ENCODE measurements at places on chromosomes 2 and 18. TPM values are rescaled to one million over a fixed set of nuclear protein-coding genes. Genes with fewer than 3 reads are reported as not detected.

The HES6 gene
- total RNA-seq, result 5.3 TPM

The PRSS56 gene
- total RNA-seq, result not detected

The KANSL3 gene
- 18.5 TPM for total RNA-seq

The IL36A gene
- total RNA-seq, result not detected

DNA sequence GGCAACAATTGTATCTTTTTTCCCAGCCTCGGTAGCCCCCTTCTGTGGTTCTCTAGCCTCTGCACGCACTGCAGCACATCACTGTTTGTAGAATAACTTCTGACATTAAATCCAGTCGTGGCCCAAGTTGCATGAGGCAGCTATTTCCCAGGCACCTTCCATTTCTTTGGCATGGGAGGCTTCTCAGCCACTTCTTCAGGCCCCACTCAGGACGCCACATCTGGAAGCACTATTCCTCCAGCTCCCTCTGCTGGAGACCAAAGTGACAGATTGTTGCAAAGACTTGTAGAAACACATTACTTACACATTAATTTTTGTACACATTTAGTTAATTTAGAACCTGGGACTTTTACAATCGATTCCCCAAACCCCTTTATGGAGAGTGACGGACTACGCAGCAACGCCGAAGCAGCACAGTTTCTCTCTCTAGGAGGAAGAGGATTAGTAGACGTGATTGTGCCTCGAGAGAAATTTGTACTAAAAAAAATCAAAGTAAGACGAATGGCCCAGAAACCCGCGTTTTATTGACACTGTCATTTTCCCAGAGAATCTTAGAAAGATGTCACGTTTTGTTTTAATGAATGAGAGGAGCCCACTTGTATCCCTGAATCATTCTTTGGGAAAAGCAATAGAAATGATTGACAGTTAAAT, 57.8 kb upstream of the RGPD5 start:
- DNase-seq, result peak; percentile 59

DNA sequence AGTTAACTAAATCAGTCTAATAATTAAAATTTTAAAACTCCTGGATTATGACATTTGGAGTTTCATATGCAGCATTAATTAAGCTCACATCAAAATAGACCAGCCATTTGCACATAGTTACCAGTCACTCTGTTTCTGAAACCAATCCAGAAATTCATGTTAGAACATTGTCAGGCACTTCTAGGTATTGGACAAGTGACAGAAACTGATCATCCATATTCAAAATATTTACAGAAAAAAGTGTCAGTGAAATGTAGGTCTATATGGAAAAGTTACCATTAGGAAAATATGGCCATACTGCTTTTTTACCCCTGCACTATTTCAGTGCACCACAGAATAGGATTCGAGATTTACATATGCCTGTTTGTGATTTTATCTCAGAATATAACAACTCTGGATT, 33.4 kb downstream of the UPP2 start:
- DNase-seq, result no peak

GRCh38 chr2:33437815-33438214, 38.6 kb upstream of the RASGRP3 start:
- no peak for DNase-seq

- no peak for DNase-seq
Observed at GRCh38 chr2:15729709-15730544, 138.3 kb downstream of the DDX1 start.

DNA sequence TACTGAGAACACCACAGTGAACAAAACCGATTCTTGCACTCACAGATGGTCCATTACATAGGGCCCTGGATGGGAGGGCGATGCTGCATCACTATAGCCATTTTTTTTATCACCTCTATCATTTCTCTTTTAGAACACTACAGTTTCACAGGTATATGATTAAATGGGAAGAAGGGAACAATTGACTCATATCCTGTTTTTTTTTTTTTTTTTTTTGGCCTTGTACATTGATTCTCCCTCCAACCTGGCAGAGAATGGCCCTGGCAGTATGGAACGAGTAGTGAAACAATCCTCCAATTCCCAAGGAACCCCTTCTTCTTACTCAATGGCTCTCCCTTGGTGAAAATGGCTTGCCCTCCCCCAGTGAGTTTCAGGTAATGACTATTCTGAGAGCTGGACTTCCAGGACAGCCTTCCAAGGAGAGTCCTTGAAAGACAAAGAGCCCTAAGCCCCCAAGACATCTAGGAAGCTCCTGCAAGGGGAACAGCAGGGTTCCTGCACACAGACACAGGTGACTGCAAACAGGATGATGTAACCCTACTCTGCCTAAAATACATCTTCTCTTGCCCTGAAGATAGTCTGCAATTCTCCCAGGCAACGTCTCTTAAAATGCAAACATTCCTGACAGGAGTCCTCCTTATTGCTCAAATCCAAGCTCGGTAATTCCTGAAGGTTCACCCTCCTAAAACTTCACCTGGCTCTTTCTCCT, 405.4 kb downstream of the SETBP1 start:
- no peak for DNase-seq

- peak; percentile 51 for DNase-seq
Observed at GRCh38 chr2:20757405-20758090, 65.4 kb downstream of the LDAH start.

- no peak for DNase-seq
Observed at GRCh38 chr2:75447176-75447575, 113.6 kb downstream of the EVA1A start.

DNA sequence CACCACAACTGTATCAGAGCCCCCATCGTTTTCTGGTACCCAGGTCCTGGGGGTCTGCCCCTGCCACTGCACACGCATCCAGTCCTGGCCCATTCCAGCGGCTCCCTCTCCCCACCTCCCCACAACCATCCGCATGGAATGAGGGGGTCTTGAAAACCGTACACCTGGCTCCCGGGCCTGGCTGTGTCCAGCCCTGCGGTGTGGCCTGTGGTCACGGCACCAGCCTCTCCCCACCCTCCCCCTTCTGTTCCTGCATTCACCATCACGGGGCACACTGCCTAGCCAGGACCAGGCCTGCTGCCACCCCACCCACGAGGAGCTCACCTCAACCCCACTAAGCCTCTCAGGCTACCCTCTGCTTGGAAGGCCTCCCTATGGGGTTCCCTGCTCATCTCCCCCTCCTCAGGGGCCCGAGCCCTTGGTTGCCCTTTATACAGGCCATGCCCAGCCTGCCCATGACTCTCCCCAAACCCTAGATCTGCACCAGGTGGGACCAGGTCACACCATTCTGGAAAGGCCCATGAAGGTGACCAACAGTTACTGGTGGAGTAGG, 11.4 kb downstream of the GPR35 start:
- DNase-seq, result peak; percentile 30
